ENCODE measurements at places on chromosomes 3 and 15. TPM values are rescaled to one million over a fixed set of nuclear protein-coding genes. Genes with fewer than 3 reads are reported as not detected.

CADPS gene
- total RNA-seq, result 8.5 TPM

DNA sequence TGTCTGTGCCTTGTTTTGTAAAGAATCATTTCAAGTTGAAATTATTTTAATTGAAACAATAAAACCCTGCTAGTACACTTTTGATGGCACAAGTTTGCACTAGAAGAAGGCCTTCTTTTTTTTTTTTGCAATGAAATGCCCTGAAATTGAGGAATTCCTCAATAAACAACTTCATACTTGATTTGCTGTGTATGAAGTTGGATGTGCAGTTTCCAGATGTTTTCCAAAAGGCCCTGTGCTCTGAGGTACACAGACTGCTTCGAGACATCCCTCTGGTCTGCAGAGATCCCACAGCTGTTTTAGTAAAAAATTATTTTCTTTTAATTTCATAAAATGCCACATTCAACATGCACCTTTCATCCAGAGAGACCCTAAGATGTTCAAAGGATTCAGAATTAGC, 48.9 kb downstream of the HES1 start:
- DNase-seq, result no peak

DNA sequence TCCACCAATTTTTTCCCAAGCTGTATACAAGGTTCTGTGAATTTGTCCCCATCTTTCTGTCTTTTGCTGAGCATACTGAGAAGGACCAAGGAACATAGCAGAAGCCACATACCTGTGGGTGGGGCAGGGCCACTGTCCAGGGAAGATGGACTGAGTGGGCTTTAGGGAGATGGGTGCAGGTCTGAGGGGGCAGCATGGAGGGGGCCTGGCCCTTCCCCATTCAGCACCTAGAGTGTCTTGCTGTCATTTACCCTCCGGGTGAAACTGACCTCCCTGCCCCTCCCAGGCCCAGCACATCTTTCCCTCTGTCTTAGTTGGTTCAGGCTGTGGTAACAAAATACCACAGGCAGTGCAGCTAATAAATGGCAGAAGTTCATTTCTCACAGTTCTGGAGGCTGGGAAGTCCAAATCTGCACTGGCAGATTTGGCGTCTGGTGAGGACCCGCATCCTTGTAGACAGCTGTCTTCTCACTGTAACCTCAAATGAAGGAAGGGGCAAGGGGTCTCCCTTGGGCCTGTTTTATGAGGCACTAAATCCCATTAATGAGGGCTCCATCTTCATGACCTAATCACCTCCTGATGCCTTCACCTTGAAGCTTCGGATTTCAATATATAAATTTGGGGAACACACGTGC, 180.0 kb upstream of the SMAD3 start:
- DNase-seq, result no peak

DNA sequence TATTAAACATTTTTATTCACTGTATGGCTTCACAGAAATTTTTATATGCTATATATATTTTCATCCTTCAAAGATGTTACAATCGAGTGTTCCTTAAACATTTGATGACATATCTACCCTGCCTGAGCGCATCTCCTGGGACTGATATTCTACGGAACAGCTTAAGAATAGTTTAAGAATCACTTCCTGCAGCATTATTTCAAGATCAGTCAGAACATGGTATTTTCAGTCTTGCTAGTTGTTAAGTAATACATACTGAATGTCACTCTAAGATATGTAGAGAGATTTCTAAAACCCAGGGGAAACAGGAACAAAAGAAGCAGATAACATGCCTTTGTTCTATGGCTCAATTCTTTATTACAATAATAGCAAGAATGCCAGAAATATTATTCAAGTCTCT, 8.7 kb downstream of the COL8A1 start:
- no peak for DNase-seq

CPLX3 gene
- not detected for total RNA-seq

DNA sequence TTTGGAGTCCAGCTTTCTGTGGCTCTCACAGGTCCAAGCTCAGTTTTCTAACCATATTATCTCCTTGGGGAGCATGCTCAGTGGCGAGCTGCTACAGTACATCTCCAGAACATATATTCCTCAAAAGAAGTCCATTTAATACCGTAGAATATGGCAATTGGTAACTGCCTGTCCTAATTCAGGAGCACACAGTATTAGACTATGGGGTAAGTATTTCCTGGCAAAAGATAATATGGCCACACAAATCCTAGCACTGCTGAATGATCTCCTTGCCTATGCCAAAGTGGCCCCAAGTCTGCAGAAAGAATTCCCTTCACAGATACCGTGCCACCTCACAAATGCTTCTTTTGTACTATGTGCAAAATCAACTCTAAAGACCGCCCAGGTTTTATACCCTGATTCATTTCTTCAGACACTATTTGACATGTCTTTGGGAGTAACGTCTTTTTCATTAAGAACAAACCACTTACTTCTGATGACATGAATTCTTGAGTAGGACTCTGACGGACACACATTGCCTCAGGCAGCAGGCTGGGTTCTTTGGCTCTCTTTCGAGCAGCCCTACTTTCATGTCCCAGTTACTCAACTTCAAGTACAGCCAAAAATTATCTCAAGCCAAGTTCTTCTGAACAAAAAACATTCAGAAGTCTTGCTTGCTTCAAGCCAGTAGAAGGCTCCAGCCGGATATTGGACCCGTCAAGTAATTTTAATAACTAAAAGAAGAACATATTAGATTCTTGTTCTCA, 368.3 kb upstream of the DCBLD2 start:
- no peak for DNase-seq

OR5K2 gene
- total RNA-seq, result not detected

DNA sequence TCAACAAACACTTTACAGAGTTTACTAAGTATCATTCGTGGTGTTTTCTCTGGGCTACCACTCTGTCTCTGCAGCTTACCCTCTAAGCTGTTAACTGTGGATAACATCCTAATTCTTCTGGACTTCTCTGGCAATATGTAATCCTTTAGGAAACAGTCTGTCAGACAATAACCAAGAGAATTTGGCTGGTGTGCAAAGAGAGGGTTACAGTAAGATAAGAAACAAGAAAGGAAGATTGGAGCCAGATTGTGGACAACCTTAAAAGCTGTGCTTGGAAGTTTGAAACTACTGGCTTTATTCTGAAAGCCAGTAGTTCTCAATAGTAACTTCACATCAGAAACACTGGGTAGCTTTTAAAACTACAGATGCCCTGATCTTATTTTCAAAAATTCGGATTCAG, 778 bp downstream of the ARL6 start:
- no peak for DNase-seq

- DNase-seq, result no peak
These were observed 808 bp downstream of the GK5 start for GRCh38 chr3:142224482-142225072.

GRCh38 chr15:34182942-34183341, 27.0 kb downstream of the KATNBL1 start:
- no peak for DNase-seq

H1-8 gene
- not detected for total RNA-seq

DNA sequence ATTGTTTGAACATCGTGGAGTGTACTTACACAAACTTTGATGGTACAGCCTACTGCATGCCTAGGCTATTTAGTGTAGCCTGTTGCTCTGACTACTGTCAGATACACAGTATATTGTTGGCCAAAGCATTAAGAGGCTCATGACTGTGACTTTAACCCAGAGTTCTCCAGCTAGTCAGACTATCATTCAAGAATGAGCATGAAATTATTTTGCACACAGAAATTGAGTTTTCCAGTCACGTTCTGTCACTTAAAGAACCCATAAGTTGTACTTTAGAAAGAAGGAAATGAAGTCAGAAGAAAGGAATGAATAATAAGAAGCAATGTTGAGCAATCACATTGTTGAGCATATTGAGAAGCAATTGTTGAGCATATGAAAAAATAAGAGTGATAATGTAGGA, 37.6 kb upstream of the SLC22A13 start:
- no peak for DNase-seq

DNA sequence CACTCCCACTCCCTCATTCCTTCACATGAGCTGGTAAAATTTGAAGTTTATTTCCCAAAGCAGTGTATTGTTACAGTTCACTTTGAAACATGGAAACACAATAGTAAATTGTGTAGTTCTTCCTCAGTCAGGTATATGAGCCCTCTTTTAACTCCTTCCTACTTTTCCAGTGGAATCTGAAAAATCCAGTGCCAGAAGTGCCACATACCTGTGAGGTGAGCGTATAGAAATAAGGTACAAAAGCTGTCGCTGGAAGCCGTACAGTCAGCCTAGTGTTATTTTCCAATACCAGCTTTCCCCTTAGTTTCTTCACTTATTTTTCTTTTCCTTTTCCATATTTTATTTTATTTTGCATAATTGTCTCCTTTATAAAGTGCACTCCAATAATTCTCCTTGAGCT, 81.7 kb upstream of the CADM2 start:
- no peak for DNase-seq

SLC12A1 gene
- 0.20 TPM for total RNA-seq

- no peak for DNase-seq
These were observed 308.4 kb downstream of the SQOR start for GRCh38 chr15:45943240-45943639.

CCDC13 gene
- total RNA-seq, result 2.0 TPM

DNA sequence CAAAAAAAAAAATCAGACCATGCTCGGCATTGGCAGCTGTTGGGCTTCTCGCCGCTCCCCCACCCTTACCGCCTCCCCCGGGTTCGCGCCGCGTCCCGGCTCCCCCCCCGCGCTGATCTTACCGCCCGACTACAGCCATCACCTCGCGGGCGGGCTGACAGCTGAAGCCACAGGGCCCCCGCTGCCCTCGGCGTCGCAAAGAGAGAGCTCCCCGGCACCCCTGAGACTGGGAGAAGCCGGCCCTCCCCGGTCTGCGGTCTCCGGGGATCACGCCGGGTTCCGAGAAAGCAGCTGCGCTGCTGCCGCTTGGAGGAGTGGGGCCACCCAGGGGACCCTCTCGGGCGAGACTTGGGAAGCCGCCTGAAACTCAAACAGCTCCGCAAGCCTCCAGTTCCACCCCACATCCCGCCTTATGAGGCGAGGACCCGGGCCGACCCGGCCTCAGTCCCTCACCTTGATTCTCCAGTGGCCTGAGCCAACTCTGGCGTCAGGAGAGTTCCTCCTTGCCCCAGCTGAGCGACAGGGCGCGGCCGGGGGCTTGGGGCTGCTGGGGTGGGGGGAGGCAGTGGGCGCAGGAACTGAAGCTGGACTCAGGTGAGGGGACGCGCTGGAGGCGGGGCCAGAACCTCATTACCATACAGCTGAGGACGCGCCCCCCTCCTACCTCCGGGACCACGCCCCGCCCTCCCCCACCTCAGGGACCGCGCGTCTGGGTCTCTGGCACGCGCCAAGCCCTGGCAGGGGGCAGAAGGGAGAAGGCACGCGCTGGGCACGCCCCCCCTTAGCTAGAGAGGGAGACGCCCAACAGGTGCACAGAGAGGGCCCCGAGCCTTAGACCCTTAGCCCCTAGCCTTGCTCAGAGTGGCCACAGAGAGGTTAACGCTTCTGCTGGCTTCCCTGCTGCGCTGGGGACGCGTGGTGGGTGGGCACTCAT, 1.0 kb upstream of the DLL4 start:
- no peak for DNase-seq

GRCh38 chr3:172287937-172288477, 160.2 kb downstream of the GHSR start:
- no peak for DNase-seq

- DNase-seq, result no peak
These were observed 141.4 kb downstream of the TFG start for GRCh38 chr3:100850701-100851100.

C3orf18 gene
- 12.7 TPM for total RNA-seq

DNA sequence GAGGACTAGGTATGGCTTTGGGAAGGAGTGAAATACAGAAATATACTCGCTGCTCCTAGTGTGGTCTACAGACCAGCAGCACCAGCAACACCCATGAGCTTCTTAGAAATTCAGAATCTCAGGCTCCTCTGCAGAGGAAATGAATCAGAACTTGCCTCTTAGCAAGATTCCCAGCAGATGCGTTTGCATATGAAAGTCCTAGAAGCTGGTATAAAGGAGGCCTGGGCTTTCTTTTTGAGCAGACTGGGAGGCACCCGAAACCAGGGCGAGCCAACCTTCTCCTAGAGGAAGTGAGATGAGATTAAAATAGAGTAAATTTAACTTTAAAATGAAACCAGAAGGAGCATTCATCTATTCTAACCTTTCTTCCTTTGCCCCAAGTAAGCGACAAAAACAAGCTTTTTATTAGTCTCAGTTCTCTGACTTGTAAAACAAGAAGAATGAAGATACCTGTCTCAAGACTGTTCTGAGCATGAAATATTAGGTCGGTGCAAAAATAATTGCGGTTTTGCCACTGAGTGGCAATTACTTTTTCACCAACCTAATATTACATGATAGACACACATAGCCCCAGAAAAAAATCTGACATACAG, 140.0 kb downstream of the PDZRN3 start:
- DNase-seq, result no peak

ITGA11 gene
- total RNA-seq, result 0.51 TPM

- DNase-seq, result no peak
These were observed 27.4 kb upstream of the PLXND1 start for GRCh38 chr3:129633751-129634481.

DNA sequence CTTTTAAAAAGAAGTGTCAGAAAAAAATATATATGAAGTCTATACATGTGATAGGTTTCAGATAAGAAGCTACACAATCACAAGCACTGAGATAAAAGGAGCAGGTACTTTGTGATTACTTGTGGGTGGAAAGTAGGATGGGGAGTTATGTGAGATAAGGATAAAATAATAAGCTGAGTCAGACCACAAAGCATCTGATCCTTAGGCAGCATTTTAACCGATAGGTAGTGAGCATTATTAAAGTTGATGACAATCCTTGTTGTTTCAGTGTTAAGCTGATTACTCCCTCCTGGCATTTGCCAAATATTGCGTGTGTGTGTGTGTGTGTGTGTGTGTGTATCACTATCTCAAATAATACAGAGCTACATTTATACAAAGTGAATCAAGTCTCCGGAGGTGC, 483.1 kb downstream of the NAALADL2 start:
- no peak for DNase-seq

SLC51B gene
- not detected for total RNA-seq

DNA sequence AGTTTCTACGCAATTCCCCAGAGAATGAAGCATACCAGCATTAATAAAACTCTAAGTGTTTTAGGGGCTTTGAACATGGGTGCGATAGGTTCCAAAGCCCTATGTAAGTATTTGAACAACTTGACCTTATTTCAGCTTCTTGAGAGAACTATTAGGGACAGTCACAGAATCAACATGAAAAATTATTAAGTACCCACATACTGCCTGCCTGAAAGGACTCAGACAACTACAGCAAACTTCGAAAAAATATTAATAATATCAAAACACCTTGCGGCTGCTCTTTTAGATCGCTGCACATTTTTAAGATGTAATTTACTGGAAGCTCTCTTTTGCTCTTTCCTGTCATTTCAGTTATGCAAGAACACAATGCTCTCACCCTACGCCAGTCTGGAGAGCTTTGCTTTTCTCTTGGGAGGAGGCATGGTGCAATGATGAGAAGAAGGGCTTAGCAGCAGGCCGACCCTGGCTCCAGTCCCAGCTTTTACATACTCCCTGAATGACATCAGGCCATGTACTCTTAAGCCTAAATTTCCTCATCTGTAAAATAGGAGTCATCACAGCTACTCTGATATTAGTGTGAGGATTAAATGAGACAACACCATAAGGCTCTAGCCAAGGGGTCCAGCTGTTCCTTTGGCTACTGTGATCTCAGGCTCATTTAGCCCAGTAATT, 640.7 kb downstream of the FHIT start:
- DNase-seq, result no peak
